ENCODE measurements at places on chromosomes 1 and 21.

DNA sequence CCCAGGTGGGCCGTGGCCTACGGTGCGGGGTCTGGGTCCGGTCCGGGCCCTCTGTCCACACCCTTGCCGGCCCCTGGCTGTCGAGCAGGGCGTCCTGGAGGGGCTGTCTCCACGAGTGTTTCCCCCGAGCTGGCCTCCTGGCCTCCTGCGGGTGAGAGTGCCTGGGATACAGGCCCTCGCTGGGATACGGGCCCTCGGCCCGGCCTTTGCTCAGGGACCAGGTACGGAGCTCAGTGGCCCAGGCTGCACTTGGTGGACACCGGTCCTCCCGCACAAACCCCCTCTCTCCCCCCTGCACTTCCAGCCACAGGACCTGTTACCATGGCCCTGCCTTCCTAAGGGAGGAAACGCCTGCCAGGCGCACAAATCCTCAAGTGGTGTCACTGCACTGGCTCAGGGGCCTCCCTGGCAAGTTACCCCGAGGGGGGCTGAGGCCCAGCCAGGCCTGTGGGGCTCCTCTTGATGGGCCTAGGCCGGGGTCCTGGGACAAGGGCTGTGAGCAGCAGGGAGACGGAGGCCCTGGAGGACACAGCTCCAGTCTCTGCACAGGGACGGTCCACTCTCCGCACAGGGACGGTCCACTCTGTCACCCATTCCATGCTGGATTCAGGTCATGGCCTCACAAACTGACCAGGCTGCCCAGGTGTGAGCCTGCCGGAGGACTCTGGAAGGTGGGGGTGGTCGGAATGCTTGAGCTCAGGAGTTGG, 18.2 kb upstream of the RNF223 start:
- no peak for DNase-seq

DNA sequence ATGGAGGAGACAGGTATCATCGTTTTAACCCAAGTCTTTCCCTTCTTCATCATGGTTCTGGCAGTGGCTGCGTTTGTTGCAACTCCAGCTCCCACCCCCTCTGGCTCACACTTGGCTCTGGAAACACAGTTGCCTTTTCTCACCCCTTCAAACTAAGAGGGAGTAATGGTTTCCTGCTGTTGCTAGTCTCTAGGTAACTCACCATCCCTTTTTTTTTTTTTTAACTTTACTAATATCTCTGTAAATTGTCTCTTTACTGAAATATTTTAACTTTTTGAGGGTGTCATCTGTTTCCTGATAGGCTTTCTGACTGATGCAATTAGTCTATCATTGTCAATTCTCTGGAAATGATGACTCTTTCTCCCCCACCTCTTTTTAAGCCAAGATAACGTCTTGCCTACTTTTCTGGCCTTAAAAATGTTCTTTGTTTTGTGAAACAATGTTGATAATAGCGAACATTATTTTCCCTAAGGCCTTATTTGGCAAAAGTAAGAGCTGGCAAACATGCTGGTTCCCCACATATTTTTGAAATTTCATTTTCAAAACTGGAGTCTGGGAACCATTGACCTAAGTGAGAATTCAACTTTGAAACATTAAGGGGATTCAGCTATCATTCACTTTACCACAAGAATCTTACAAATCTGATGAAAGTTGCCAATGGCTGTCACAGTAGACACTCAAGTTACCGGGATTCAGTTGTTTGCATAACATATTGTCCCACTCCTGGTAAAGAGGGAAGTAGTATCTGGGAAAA, 85.3 kb downstream of the LEPR start:
- DNase-seq, result no peak

GRCh38 chr21:46032100-46032499, 50.5 kb downstream of the COL6A1 start:
- DNase-seq, result no peak

- no peak for DNase-seq
Measured at GRCh38 chr1:31785947-31786290, 21.8 kb upstream of the ADGRB2 start.

DNA sequence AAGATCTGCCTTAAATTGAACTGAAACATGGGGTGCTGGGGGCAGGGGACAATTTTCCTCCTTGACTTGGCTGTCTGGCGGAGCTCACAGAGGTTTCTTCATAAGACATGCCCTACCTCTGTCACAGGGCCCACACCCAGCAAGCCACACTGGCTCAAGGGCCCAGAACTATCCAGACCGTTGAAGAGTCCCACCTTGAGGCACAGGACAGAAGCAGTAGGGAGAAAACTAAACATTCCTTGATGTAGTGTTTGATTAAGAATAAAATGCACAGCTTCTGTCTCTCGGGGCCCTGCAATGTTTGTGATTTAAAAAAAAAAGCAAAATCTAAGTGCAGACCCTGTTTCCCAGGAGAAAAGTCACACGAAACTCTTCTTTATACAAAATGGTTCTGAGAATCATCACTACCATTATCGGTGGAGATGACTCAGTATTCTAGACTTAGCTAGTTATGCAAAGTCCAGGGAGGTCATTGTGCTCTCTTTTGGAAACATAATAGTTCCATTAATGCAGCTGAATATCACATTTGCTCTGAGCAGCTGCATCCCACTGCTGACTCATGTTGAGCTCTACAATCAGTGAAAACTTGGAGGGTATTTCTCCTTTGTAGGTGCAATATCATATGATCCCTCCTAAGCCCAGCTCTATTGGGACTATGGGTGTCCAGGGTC, 53.6 kb upstream of the DIRAS3 start:
- DNase-seq, result no peak

DNA sequence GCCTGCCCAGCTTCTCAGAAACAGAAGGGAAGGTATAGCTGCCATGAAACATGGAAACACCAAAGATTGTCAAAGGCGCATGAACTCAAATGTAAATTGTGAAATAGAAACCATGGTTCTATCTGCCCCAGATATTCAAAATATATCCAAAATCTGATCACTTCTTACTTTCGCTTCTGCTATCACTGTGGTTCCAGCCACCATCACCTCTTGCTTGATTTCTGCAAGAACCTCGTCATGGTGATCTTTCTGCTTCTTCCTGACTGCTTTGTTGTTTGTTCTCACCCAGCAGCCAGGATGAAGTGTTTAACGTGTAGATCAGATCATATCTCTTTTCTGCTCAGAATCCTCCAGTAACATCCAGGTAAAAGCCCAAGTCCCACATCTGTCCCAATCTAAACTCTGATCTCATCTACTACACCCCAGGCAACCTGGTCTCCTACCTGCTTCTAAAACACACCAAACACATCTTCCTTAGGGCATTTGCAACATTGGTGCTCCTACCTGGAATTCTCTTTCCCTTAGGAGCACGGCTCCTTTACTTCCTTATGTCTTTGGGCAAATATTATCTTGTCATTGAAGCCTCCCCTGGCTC, 10.5 kb upstream of the LMO4 start:
- no peak for DNase-seq

- no peak for DNase-seq
Measured at GRCh38 chr1:224558904-224559303, 57.2 kb upstream of the CNIH3 start.

- no peak for DNase-seq
Measured at GRCh38 chr21:37843191-37843590, 73.1 kb downstream of the KCNJ6 start.

- no peak for DNase-seq
Measured at GRCh38 chr1:228921481-228921880, 186.2 kb downstream of the RHOU start.

DNA sequence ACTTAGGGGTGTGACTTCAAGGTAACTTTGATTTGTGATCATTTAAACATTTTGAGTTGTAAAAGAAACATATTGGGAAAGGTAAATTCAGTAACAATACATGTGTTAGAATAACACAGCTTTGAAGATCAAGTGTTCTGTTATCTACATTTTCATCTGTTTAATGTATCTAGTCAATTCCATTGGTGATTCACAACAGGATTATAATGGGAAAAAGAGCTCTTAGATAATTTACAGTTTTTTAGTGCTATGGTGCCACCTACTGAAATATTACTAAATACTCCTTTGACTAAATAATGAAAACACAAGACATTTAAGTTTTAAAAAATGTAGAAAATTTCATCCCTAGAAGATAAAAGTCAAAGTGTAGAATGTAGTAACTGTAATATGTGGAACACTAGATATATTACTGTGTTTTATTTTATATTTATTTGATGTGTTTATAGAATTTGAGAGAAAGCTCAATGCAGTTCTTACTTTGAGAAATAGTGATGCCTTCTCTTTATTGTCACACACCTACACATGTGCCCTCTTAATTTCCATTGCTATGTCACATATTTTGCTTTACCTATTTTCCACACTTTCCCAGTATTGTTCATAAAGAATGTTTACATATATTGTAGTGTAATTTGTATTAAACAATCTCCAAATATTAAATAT, 47.4 kb downstream of the PTPRC start:
- no peak for DNase-seq

GRCh38 chr1:67711158-67711854, 26.3 kb downstream of the GADD45A start:
- no peak for DNase-seq

DNA sequence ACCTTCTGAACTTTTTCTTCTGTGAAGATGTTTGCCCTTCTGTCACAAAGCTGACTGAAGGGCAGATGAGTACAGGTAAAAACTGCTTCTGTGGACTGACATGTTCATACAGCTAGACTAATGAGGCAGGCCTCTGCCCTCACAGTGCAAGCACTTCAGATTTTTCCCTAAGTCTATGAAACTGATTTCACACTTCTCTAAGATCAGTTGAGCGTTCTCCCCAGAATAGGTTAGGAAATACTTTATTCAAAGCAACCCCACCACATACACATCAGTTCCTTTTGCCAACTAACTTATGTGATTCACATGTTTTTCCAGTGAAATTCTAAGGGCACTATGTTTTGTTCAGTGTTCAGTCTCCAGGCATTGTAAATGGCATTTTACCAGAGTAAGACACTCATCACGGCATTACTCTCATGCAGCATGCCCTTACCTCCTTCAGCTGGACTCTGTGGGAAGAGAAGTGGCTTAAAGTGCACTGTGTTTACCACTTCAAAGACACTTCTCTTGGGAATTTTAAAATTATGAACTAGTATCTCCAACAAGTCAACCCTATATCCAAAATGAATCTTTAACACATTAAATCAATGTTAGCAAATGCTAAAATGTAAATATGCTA, 5.4 kb upstream of the PSMG1 start:
- no peak for DNase-seq

- DNase-seq, result no peak
Measured at GRCh38 chr1:199945591-199945990, 81.9 kb upstream of the NR5A2 start.

- DNase-seq, result no peak
Measured at GRCh38 chr1:182085726-182086125, 24.2 kb upstream of the ZNF648 start.

DNA sequence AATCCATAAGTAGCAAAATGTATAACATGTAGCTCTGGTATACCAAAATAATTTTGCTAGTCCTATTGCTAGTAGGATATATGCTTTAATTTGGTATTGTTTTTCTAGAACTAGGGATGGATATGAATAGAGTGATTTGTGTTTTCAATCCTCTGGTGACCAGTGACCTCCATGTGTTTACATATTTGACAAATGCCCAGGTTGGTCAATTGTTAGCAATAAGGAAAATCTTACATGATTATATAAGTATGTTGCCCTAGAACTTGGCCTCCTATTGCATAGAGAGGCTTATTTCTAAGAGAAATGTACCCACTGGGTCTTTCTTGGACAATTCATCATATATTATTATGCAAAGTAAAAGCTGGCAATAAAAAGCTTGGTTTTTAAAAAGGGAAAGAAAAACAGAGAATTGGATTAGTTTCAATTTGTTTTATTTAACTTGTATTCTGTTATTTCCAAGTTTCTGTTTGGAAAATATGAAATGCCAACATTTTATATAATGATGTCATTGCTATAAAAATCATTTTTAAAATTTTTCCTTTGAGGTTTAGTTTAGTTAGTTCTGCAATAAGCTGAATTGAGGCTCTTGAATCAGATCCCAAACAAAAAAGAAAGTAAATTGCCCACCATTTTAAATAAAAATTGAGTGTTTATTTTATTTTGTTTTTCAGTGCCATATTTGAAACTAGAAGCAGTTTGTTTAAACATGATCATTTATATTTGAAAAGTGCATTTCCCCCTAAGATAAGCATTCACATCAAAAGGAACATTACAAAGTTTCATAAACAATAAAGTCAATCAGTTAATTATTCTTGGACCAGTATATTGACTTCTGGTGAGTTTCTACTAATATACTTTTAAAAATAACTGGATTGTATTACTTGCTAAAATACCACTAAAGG, 210.9 kb downstream of the ZC3H11B start:
- no peak for DNase-seq

GRCh38 chr1:173554541-173555250, 48.2 kb downstream of the SLC9C2 start:
- no peak for DNase-seq

DNA sequence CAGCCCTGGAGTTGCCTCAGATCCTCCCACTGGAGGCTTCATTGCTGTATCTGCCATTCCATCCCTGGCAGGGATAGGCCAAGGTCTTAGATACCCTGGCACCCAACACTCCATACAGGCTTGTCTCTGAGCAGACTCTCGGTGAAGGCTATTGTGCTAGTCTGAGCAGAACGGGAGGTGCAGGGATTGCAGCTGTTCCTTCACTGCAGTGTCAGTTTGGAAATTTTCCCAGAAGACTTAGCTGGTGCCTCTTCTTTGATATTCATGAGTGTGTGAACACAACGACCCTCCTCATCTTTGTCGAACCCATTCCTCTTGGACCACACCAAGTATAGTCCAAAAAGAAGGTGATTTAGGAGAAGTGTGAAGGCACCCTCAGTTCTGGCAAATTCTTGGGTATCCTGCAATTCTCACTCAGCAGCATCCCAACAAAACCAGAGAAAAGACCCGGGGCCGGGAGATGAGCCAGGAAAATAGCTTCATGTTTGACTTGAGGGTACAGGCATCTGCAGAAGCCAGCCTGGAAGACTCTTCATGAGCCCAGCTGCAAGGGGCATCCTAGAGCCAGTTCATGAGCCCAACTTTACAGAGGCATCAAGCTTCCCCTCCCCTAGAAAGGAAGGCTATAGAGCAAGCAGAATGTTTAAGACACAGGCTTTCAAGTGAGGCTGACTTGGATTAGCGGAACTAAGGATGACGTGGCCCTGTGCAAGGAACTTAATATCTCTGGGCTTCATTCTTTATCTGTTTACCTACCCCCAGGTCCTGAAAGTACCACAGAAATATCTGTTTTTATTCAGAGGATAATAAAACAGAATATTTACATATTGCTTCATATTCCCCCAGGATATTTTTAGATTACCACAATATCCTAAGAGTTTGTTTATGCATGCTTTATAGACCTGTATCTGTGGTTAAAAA, 38.8 kb upstream of the HAO2 start:
- no peak for DNase-seq

GRCh38 chr1:33782776-33783175, 81.1 kb upstream of the HMGB4 start:
- DNase-seq, result no peak

- no peak for DNase-seq
Measured at GRCh38 chr1:6984986-6985385, 199.7 kb downstream of the CAMTA1 start.

Measured in GM10248 (cell line).